ENCODE measurements at places on chromosomes 2 and 18.

- DNase-seq: no peak
These were observed 105.7 kb downstream of the CDH2 start for GRCh38 chr18:28071199-28071598.

DNA sequence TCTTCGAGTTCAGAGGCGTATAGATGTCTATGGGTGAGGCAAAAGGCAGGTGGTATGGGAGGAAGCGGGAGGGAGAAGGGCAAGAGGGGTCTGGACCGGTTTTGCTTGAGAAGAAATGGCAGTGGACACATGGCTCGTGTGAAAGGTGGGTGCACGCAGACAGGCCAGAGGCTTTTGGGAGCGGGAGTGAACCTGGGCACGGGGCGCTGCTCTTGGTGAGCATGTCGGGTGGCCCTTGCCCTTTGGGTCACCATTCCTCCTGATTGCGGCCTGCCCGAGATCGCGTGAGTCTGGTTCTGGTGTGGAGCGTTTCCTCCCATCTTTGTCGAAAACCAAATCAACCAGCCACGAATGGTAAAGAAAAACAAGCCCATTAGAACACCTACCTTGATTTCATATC, 12.6 kb downstream of the LDLRAD4 start:
- no peak for DNase-seq

- DNase-seq: no peak
These were observed 154.5 kb downstream of the AGPS start for GRCh38 chr2:177547122-177547521.

GRCh38 chr18:407191-407590, 93.3 kb downstream of the COLEC12 start:
- DNase-seq: no peak

GRCh38 chr2:205020673-205021072, 475.4 kb downstream of the PARD3B start:
- DNase-seq: no peak

GRCh38 chr18:48838166-48838775, 112.5 kb downstream of the SMAD7 start:
- no peak for DNase-seq

GRCh38 chr18:22985250-22985649, 52.1 kb downstream of the RBBP8 start:
- no peak for DNase-seq

DNA sequence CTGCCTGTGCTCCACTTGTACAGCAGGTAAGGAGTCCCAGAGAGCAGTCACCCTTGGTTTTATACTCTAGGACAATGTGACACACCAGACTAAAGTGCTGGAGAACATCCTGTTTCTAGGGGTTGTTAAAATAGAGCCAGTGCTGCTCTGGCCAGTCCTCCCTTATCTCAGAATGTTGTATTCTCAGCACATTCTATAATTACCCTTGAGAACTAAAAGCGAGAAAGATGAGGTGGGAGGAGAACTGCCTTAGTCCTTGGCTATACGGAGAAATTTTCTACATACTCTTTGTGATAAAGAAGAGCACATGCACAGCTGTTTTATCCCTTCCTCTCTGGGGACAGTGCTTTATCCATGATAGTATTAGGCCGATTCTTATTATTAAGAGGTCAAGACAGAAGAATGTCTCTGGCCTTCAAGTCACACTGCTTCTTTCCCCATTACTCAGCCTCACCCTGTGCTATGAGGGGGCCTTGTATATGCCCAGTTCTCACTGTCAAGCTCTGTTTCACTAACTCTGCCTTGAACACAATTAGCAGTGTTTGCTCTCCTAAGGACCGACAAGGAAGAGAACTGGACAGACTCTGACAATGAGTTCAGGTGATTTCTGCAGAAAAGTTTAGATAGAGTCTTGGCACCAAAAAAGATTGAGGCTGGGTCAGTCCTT, 385.8 kb downstream of the TRIB2 start:
- DNase-seq: no peak

GRCh38 chr2:191109888-191110287, 40.9 kb downstream of the STAT4 start:
- DNase-seq: peak; percentile 8

DNA sequence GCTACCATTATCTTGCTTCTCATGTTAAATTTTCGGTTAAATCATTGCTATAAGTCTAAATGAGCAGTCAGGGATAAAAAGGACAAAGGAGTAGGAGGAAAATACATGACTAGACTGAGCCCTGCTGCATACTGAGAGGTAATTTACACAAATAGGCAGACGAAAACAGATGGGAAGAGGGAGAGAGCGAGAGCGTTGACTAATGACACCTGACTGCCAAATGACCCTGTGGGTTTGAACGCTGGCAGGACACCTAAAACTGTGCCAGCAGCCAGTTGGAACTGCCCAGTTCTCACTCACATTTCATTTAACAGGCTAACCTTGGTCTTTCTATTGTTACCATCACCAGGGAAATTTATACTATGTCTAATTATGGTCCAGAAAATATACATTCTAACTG, 978.2 kb downstream of the CPS1 start:
- DNase-seq: no peak

DNA sequence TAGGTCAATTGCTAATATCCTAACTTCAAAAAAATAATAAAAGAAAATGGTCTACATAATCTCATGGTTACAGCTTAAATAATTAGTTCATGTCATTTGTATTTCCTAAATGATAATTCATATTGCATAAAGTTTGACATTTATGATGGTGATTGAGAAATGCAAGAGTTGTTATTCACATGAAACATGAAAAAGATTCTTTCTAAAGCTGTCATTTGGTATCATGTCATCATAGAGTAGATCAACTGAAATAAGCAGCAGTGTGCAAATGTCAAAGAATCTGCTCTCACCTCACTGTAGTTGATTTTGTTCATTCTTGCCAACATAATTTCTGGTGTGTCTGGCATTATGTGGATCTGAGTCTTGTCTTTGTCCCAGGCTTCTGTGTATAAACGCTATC, 95.3 kb downstream of the NEB start:
- no peak for DNase-seq

DNA sequence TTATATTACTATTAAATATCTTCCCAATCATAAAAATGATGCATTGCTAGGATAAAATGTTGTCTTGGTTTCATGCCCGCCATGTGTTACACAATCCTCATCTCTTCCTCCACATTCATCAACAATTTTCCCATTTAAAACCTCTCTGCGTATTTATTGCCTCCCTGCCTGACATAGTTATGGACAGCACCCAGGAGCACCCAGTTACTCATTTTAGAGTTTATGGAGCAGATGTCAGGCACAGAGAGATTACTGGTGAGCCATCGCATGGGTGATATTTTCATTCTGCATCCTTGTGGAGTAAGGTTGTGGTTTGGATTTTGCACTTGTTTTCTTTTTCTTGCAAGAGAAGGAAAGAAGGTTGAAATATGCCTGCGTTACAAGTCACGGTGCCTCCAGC, 116.7 kb upstream of the NPAS2 start:
- no peak for DNase-seq

- no peak for DNase-seq
These were observed 2.1 kb downstream of the HK2 start for GRCh38 chr2:74835831-74836674.

DNA sequence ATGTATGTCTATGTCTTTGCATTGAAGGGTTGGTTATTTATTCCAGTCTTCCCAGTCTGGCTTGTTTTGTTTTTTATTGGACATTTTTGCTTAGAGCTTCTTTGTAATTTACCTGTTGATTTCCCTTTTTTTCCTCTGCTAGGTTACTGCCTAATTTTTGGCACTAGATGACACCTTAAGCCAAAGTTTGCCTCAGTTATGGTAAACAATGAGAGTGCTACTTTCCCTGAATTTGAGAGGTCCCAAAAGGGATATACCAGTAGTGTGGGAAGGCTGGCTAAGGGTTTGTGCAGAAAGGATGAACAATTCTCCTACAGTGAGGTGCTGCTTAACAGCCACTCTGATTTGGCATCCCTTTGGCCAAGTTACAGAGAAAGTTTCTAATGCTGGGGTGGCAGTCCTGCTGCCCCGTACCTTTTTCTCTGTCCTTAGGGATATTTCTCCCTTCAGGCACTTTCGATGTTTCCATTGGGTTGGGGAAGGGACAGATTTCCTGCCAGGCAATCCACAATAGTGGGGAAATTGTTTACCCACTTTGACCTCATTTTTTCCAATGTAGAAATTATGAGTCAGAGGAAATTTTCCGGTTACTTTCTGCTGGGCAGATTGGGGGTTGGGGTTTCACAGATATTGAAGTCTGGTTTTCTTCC, 354.9 kb downstream of the PTPRM start:
- DNase-seq: peak; percentile 54

All from astrocyte of the cerebellum (primary cell).